Right renal cortex interstitium (tissue), 3 donors: ENCODE measurements at places on chromosomes 2 and 18.

DNA sequence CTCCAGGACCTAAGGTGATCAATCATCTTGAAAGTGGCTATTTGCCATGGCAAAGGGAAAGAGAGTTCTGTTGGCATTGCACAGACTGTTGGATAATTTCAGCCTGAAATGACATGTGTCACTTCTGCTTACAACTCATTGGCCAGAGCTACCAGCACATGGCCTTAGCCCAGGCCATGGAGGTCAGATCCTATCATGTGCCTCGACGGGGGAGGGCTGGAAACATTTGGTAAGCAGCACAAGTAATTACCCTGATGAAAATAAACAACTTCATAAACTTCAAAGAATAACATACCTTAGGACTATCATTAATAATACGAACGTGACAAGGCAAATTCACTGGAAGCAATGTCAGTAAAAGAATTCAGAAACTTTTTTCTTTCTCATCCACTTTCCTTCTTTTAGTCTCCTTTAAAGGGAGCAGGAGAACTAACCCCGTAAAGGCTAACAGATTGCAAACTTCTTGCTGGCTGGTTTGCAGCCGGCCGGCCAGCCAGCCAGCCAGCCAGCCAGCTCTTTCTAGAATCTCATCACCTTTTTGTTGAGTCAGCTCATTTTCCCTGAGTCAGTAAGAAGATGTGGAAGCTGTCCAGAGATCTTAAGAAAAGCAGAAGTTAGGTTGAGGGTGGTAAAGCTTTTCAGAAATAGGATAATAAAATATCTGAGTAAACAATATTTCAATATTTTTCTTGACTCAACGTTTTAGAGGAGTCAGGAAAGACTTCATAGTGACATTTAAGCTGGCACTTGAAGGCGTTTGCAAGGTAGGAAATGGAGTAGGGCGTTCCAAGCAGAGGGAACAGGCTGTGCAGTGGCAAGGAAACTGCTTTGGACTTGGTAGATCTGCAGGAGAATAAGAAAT, 31.9 kb downstream of the CNRIP1 start:
- DNase-seq = no peak

DNA sequence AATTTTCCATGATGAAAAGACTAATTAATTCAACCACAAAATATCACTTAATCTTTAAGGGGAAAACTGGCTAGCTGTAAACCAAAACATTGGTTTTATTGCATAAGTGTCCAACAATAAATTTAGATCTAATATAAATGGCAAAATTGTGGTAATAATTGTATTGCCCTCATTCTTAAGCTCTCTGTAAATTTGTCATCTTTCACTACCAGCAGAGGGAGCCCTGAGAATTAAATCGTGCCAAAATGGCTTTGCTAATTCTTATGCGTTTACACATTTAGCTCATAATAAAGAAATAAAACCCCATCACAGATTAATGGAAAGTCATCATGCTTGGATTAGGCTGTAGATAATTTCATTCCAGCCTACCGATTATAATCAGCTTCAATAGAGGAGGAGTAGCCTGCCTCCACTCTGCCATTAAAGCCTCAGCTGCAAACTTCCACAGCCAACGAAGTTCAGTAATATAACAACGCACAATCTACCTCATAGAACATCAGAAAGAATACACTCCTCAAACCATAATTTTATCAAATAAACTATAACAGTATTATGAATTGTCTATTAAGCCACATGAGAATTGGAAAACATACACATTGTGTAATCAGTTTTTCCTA, 70.0 kb upstream of the ATP5MC3 start:
- peak; percentile 25 for DNase-seq

DNA sequence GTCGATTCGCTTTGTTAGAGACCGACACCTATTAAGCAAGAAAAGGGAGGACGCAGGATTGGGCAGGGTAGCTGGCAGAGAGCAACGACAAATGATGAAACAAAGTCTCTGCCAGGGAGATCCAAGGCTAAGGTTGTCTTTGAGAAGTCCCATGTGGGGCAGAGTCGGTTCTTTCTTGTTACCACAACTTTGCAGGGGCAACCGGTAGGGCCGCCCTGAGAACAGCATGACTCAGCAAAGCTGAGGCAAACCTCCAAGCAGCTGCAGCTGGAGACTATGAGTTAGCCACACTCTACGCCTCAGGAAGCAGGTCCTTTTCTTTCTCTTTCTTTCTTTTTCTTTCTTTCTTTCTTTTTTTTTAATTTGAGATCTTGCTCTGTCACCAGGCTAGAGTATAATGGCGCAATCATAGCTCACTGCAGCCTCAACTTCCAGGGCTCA, 452.3 kb upstream of the ID2 start:
- no peak for DNase-seq

- no peak for DNase-seq
Observed at GRCh38 chr2:25358249-25358815, 16.6 kb upstream of the DNMT3A start.
